Stimulated activated CD4-positive, alpha-beta T cell treated with anti-CD3 and anti-CD28 coated beads, Interleukin-12 subunit alpha, Interleukin-12 subunit beta, amount 100 ng/mL, for 4 hours (primary cell): ENCODE measurements at places on chromosomes 1 and 21.

DNA sequence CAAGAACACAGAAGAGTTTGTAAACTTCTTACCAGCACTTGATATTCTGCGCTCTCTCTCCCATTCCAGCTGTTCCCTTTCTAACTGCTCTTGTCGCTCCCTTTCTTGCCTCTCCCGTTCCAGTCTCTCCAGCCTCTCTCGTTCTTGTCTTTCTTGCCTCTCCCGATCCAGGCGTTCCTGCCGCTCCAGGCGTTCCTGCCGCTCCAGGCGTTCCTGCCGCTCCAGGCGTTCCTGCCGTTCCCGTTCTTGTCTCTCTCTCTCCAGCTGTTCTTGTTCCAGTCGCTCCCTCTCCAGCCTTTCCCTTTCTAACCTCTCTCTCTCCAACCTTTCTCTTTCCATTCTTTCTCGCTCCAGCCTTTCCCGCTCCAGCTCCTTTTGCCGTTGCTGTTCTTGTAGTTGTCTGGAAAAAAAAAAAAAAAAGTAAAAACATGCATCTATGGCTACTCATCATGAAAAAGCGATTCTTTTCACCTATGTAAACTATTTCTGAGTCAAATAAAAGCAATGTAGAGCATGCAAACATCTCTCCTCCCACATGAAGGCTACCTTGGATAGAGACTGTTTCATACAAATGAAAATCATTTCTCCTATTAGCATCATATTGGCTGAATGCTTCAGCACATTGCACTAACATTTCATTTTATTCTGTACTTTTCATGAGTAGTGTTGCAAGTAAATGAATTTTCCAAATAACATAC is 91.5 kb upstream of the LBR start:
- DNase-seq, result no peak

- peak; percentile 25 for DNase-seq
These were observed 2.1 kb upstream of the S100A9 start for GRCh38 chr1:153355445-153356071.

- no peak for DNase-seq
These were observed 386.6 kb upstream of the NFIA start for GRCh38 chr1:60695716-60696171.

GRCh38 chr1:184940226-184940625 is 34.1 kb downstream of the NIBAN1 start:
- no peak for DNase-seq

DNA sequence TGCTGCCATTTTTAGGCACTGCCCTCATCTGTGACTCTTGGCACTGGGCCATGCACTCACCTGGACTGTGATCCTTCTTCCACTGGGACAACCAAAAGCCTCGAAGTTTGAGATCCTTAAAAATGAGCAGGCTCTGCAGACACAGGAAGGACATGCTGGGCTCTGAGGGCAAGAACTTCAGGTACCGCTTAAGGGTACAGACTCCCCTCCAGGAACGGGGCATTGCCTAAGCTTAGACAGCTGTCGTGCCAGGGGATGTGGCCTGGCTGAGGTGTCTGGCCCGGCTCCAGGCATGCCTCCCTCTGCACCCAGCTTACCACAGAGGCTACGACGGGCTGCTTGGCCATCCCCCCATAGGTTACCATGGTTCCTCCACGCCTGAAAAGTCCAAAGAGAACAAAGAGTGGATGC is 14.2 kb upstream of the SRSF4 start:
- DNase-seq, result no peak

GRCh38 chr1:155858800-155859233 is 550 bp upstream of the SYT11 start:
- no peak for DNase-seq

- DNase-seq, result no peak
These were observed 41.9 kb downstream of the JUN start for GRCh38 chr1:58741678-58742553.

- no peak for DNase-seq
These were observed 321.4 kb downstream of the MATN1 start for GRCh38 chr1:30402031-30402430.

GRCh38 chr1:235843461-235843961 is 23.2 kb downstream of the LYST start:
- no peak for DNase-seq

DNA sequence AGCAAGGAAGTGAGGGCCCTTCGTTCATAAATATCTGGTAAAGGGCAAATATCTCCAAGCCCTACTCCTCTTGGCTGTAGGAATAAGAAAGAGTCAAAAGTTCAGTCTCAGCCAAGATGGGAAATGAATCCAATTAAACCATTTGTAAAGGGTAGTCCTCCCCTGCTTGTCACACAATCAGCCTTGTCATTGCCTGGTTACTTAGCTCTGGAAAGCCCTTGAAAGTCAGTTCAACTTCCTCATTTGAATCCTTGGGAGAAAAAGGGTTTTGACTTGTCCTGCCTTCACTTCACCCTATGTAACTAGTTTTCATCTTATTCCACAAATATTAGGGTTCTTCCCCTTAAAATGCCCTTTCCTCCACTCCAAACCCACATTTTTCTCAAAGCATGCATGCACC is 100.0 kb downstream of the ELAVL4 start:
- no peak for DNase-seq

DNA sequence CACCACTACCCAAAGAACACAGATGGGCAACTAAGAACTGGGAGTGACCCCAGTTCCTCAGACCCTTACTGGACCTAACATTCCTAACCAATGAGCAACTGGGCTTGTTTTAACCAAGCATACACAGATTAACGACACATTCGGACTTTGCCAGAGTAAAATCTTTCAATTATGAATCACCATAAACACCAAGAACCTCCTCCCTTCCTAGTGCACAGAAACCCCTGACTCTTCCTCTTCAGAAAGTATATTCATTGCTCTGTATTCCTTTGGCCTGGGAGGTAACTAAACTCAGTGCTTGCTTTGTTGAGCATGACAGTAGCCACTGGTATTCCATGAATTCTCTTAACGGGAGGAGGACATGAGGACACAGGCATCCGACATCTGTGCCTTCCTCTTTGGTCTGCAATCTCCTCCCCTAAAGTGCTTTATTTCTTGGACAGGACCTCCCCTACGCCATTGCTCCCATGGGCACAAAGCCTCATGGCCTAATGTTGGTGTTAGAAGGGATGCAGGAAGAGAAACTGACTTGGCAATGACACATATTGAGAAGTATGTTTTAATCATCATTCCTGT is 42.7 kb downstream of the SEC16B start:
- DNase-seq, result no peak

DNA sequence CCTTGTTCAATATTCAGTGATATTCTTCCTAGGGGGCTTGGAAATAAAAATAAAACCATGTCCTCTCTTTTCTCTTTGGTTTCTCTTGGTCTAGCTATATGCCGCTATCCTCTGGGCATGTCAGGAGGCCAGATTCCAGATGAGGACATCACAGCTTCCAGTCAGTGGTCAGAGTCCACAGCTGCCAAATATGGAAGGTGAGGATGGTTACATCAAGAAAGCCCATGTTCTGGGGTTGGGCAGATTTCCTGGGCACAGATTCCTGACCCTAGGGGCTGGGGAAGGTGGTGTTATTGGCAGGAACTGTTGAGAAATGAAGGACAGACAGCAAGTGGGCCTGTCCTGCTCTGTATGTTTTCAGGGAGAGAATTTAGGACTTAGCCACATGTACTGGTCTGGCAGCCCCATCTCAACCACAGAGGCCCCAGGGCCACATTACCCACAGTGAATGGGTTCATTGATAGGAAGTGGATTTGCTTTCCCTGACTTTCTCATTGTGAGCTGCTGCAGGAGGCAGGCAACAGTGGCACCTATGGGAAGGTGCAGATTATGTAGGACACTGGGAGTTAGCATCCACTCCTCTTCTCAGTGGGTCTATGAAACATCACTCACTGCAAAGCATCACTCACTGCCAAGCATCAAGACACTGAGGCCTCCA is 37.4 kb upstream of the HSD17B7 start:
- no peak for DNase-seq

DNA sequence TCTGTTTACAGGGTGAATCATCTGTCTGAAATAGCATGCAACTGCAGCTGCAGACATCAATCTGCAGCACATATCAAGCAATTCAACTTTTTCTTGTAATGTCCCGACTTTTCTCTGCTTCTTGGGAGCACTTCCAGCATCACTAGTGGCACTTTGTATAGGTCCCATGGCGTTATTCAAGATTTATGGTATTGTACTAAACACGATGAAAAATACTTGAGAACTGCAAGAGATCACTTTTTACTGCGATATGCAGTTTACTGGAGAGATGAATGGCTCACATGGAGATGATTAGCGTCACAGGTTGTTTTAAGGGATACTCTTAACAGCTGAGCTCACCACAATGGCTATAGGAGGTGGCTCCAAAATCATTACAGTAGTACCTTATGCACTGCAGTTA is 7.2 kb upstream of the SCMH1 start:
- DNase-seq, result no peak

DNA sequence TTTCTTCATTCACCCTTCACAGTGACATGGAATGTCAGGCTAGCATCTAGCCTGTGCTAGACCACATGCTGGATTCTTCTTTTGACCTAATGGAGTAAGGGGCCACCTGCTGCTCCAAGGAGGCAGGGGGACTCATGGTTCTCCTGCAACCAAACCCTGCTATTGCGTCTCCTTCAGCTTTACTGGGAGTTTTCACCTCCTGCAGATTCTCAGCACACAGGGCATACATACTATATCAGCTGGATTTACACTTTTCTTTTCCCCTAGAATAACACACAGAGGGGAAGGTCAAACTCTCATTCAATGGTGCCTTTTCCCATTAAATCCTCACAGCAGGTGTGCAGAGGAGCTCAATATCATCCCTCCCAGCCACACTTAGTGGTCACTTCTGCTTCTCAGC is 16.6 kb upstream of the AK5 start:
- DNase-seq, result no peak

GRCh38 chr1:178599745-178600144 is 86.8 kb downstream of the TEX35 start:
- DNase-seq, result no peak

GRCh38 chr21:46009951-46010705 is 28.6 kb downstream of the COL6A1 start:
- no peak for DNase-seq

DNA sequence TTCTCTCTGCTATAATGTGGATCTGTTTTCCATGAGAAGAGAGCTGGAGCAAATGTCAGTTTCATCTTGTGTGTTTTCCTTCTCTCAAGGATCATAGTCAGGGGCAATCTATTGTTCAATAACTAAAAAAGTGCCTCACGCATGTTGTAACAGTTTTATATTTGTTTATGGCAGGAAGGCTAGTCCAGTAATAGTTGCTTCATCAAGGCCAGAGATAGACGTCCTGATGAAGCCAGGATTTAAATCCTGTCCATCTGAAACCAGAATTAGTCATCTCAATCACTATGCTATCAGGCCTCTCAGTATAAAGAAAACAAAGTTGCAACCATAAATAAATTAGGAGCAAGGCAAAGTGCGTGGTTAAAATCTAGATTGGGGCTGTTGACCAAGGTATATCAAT is 30.2 kb upstream of the DUSP10 start:
- DNase-seq, result no peak

GRCh38 chr1:21966247-21967000 is 10.4 kb upstream of the CELA3B start:
- DNase-seq, result no peak

- DNase-seq, result no peak
These were observed 17.1 kb upstream of the NTNG1 start for GRCh38 chr1:107123741-107124140.

DNA sequence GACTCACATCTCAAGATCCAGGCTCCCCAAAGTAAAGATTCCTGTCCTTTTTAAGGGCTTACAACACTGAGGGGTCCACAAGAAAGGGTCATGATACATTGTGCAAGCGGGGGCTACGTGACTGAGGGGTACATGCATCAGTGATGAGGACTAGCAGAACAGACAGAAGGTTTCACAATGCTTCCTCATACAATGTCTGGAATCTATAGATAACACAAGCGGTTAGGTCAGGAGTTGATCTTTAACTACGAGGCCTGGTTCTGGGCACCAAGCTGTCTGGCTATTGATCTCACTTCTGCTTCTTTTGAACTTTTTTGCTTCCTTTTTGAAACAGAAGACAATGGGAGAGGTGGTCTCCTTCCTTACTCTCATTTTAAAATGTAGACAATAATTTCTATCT is 718.6 kb downstream of the AMY1C start:
- no peak for DNase-seq

DNA sequence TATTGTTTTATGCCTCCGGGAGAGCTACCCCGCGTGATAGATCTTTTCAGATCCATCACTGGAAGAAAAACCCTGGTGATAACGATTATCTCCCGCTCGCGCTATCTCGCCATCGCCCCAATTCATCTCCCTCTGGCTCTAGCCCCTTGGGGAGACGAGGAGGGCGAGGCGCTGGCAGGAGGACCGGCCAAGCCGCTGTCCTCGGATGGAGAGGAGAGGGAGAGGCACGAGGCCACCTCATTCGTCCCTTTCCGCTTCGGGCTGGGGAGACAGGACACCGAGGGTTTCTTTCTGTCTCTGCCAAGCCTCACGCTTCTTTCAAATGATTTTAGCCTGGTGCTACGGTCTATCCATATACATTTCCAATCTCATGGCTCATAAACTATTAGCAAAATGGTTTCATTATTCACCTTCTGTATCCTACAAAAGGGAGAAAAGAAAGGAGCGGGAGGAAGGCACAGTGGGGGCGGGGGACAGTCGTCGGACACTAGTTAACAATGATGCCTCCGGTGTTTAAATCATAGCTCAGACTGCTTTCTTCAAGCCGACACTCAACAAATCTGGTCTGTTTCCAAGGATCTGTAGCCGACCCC is 415.0 kb upstream of the ESRRG start:
- DNase-seq, result no peak

DNA sequence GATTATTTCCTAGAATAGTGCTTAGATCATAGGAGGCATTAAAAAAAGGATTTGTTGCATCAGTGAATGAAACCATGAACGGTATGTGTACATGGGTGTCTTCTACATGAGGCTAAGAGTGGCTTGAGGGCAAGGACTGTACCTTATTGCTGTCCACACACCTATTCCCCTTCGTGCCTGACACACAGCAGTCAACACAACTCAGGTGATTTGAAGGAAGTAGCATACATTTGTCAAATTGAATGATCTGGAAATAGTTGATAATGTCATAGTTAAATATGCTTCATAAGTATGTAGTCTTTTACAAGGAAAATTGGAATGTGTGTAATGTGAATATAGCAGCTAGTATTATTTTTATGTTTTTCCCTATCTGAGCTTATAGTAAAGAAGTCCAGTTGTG is 189.0 kb upstream of the DAB1 start:
- DNase-seq, result no peak
